ENCODE measurements at places on chromosomes 12 and 14.

- no peak for DNase-seq
These were observed 90.7 kb downstream of the ZFP36L1 start for GRCh38 chr14:68702135-68702534.

DNA sequence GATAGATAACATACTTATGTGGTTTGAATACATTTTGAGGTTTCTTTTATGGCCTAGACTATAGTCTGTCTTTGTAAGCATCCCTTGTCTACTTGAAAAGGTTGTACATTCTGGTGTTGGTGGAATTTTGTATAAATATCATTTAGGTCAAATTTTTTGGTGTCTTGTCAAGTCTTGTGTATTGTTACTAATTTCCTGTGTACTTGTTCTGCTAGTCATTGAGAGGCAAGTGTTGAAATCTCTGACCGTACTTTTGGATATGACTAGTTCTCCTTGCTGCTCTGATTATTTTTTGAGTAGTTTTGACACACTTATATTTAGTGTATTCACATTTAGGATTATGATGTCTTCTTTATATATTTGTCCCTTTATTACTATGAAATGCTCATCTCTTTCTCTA is 219.6 kb downstream of the CCDC91 start:
- DNase-seq = no peak

- DNase-seq = no peak
These were observed 59.3 kb downstream of the TESC start for GRCh38 chr12:117039891-117040309.

GRCh38 chr14:101121508-101122139 is 218.1 kb upstream of the RTL1 start:
- DNase-seq = no peak

DNA sequence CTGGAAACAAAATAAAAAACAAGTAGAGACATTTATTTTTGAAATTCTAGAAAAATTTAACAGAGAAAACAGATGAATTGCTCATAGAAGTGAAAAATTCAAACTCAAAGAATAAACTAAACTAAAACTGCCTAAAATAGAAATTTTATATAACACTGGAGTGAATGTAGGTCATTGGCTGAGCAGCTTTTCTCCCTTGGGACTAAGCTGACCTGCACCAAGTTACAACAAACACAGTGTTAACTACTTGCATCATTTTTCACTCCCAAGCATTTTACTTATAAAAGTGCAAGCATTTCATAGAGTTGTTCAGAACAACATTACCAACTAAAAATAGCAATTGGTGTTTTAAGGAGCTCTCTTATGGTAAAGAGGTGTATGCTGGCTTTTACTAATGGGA is 298.1 kb downstream of the MED13L start:
- DNase-seq = no peak

- no peak for DNase-seq
These were observed 102.8 kb downstream of the TGFB3 start for GRCh38 chr14:75879031-75879430.

DNA sequence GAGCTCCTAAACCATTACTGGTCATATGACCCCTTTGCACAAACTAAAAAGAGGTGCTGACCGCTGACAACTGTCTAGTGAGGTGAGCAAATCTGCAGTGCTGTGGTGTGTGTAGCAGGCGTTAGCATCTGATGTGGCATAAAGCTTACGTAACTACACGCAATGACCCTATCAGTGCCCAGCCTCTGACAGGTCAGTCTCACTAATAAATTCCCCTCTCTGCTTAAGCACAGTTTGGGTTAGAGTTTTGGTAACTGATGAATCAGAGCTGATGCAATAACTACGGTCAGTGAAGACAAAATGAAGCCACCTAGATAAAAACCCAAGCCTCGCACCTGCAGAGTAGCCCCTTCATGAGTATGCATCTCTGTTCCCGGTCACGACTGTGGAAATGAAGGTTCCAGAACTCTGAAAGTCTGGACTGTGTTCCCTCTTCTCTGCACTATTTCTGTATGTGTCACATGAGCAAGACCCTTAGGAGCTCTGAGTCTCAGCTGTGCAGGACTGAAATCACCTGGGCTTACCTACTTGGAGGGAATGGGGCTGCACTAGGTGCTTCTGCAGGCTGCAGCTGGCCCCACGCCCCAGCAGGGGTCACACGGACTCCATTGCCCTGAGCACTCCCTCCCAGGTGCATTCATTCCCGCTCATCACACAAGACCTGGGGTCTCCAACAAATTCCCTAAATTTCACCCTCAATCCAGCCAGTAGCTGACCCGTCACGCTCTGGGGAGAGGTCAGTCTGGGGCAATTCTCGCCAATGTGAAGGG is 54.4 kb downstream of the RIMBP2 start:
- DNase-seq = no peak
